ENCODE measurements at places on chromosomes 11 and 22.

GRCh38 chr22:20549232-20549841 is 41.9 kb downstream of the MED15 start:
- peak; percentile 33 for DNase-seq

GRCh38 chr11:113351480-113351879 is 36.1 kb upstream of the ANKK1 start:
- DNase-seq = no peak

DNA sequence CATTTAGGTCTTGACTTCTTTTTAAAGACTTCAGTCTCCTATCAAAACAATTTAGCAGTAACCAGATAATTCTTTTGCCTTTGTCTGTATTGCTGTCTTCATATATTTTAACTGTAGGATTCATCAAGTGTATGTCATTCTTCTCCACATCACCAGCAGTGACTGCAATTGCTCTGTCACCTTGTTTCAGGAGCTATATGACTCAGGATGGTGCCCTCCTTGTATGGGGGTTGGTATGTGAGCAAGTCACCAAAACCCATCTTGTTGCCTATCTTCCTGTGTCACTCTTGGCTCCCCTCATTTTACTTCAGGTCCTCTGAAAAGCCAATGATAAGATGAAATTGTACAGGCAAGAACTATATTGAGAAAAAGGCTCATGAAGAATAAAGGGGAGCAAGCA is 256.9 kb upstream of the LUZP2 start:
- DNase-seq = no peak

GRCh38 chr11:3197044-3197695 is 21.4 kb downstream of the MRGPRG start:
- DNase-seq = no peak

GRCh38 chr22:35540595-35541253 is at the start of gene RASD2:
Gene RASD2, plus strand, starts transcription at chr22:35540831. Its CDS starts 5,979 bp downstream, at chr22:35546810.
- no peak for DNase-seq

DNA sequence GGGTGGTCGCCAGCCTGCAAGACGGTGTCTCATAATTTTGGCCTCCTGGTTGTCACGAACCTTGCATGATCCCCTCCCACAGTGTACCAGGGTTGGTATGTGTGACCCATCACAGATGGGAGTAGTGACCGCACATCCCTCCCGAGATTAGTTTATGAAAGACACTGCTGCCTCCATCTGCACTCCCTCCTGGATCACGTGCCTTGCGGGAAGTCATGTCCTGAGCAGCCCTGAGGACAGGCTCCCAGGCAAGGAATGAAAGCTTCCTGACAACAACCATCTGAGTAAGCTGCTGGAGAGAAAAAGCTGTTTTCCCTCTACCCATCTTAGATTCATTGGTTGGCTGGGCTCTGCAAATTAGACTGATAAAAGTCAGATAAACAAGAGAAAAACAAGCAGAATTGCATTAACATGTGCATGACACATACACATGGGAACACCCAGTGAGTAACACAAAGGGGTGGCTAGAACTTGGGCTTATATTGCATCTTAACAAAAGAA is 14.4 kb upstream of the PAMR1 start:
- peak; percentile 51 for DNase-seq
